ENCODE measurements at places on chromosomes 5 and 9. TPM values are rescaled to one million over a fixed set of nuclear protein-coding genes. Genes with fewer than 3 reads are reported as not detected.

The STXBP1 gene
- total RNA-seq = 26.3 TPM

The CCL27 gene
- total RNA-seq = not detected

The ENTREP1 gene
- 0.74 TPM for total RNA-seq

The COL5A1 gene
- total RNA-seq = 135 TPM

The SOX30 gene
- 0.11 TPM for total RNA-seq

The SECISBP2 gene
- 25.7 TPM for total RNA-seq

The AGGF1 gene
- total RNA-seq = 27.8 TPM

The LCN1 gene
- total RNA-seq = not detected

The ADRA1B gene
- total RNA-seq = 0.80 TPM

The ACTBL2 gene
- total RNA-seq = 8.7 TPM

The GPR150 gene
- total RNA-seq = 0.29 TPM

The PCDHB8 gene
- total RNA-seq = 8.3 TPM

The PLPPR1 gene
- not detected for total RNA-seq

The PCDHGA11 gene
- total RNA-seq = 15.0 TPM

The SEMA6A gene
- total RNA-seq = 4.9 TPM

The ADAMTSL1 gene
- total RNA-seq = 16.6 TPM

The PCDHA4 gene
- 1.0 TPM for total RNA-seq

The C5orf52 gene
- total RNA-seq = not detected

The GPX3 gene
- 13.1 TPM for total RNA-seq

The CDC20B gene
- total RNA-seq = not detected

The ICE1 gene
- 20.3 TPM for total RNA-seq

The REEP2 gene
- total RNA-seq = 12.3 TPM

The C5orf47 gene
- not detected for total RNA-seq

The CCDC112 gene
- 9.7 TPM for total RNA-seq

The GRIA1 gene
- not detected for total RNA-seq

The PPP3R2 gene
- total RNA-seq = not detected

The INSL4 gene
- total RNA-seq = not detected

The MAN1B1 gene
- 61.9 TPM for total RNA-seq

The SPRY4 gene
- 3.7 TPM for total RNA-seq

The NR5A1 gene
- not detected for total RNA-seq

The TRIM41 gene
- 23.3 TPM for total RNA-seq

The HAPLN1 gene
- total RNA-seq = 24.4 TPM

The PCDHGA7 gene
- total RNA-seq = 0.42 TPM

The IL3 gene
- total RNA-seq = not detected

The FOCAD gene
- total RNA-seq = 15.4 TPM

The SVEP1 gene
- total RNA-seq = 1.3 TPM

The SAP30L gene
- 16.2 TPM for total RNA-seq

The ARSI gene
- total RNA-seq = 4.5 TPM
